ENCODE measurements at places on chromosomes 4 and X. TPM values are rescaled to one million over a fixed set of nuclear protein-coding genes. Genes with fewer than 3 reads are reported as not detected.

The HS3ST1 gene
- not detected for total RNA-seq

The KIT gene
- not detected for total RNA-seq

The GNRHR gene
- total RNA-seq, result not detected

The TLR6 gene
- total RNA-seq, result 2.2 TPM

The CEP135 gene
- 5.4 TPM for total RNA-seq

The VCX gene
- total RNA-seq, result 3.8 TPM

The HTRA3 gene
- 0.27 TPM for total RNA-seq

The C1QTNF7 gene
- total RNA-seq, result not detected

The IL9R gene
- total RNA-seq, result not detected

The GRID2 gene
- total RNA-seq, result 1.1 TPM

The CSN1S1 gene
- total RNA-seq, result not detected

The ZCCHC18 gene
- total RNA-seq, result 0.39 TPM

The SOWAHB gene
- not detected for total RNA-seq

The TMPRSS11D gene
- not detected for total RNA-seq

The CUL4B gene
- 35.5 TPM for total RNA-seq

The GRIA3 gene
- not detected for total RNA-seq

The GAGE12H gene
- total RNA-seq, result not detected

Measured in Daoy (cell line).